ENCODE measurements at places on chromosomes 12 and 14. TPM values are rescaled to one million over a fixed set of nuclear protein-coding genes. Genes with fewer than 3 reads are reported as not detected.

Gene ADAM21
- under 0.01 TPM for total RNA-seq

Gene RPL36AL
- total RNA-seq = 211 TPM

Gene TMEM119
- total RNA-seq = 72.6 TPM

Gene SERPINA3
- total RNA-seq = 2.1 TPM

Gene KLHDC1
- total RNA-seq = 0.30 TPM

Gene CNTN1
- under 0.01 TPM for total RNA-seq

Gene NGB
- not detected for total RNA-seq

Gene LRRK2
- total RNA-seq = 0.84 TPM

Gene STAT2
- total RNA-seq = 79.9 TPM

Gene DTX1
- total RNA-seq = not detected

Gene TARBP2
- total RNA-seq = 48.4 TPM

Gene GARIN6
- total RNA-seq = not detected

Gene NINJ2
- 0.17 TPM for total RNA-seq

Gene TMED8
- 5.0 TPM for total RNA-seq

Gene TMEM116
- total RNA-seq = 6.8 TPM
